ENCODE measurements at places on chromosomes 7 and 10.

DNA sequence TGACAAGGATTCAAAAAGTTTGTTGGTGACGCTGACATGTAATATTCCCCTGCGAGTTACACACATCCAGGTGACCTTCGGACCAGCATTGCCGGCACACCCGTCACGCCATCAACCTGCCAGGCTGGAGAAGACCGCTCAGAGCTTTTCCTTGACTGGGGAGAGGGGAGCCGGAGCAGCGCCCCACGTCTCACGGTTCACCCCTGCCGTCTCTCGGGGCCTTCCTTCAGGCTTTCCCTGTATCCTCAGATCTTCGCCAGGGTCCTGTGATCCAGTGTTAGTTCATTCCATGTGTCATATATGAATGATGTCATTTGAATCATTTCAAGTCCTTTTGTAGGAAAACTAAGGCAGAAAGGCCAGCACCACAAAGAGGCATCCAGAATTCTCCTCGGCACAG is 127.8 kb downstream of the MGMT start:
- no peak for DNase-seq

DNA sequence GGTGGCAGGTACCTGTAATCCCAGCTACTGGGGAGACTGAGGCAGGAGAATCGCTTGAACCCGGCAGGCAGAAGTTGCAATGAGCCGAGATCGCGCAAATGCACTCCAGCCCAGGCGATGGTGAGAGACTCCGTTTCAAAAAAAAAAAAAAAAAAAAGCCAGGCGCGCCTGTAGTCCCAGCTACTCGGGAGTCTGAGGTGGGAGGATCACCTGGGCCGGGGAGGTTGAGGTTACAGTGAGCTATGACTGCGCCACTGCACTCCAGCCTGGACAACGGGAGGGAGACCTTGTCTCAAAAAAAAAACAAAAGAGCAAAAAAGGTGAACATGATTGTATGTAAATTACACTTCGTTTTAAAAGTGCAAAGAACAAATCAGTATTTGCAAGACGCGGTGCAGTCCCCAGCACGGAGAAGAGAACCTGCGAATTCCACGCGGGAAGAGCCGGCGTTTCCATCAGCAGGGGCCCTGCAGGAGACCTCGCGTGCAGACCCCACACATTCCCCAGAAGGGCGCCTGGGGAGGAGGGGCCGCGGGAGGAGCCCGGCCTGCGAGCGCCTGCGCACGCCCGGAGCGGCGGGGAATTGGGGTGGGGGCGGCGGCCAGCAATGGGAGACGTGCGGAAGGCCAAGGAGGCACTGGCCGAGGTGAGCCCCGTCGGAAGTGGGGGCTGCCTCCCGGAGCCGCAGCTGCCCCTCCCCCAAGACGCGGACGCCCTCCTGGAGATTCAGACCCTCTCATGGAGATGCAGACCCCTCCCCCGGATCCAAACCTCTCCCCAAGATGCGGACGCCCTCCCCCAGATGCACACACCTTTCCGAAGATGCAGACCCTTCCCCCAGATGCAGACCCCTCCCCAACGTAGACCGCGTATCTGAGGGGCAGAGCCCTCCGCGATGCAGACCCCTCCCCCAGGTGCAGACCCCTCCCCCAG is 16.7 kb upstream of the SUN1 start:
- no peak for DNase-seq

GRCh38 chr10:5589011-5589660 is 64.4 kb downstream of the CALML3 start:
- no peak for DNase-seq

GRCh38 chr10:117535298-117536071 is 7.1 kb upstream of the EMX2 start:
- DNase-seq = no peak

- peak; percentile 40 for DNase-seq
Measured at GRCh38 chr10:14016011-14016536, 314.6 kb downstream of the FRMD4A start.

- peak; percentile 30 for DNase-seq
Measured at GRCh38 chr7:28808796-28809533, 149.2 kb downstream of the TRIL start.

DNA sequence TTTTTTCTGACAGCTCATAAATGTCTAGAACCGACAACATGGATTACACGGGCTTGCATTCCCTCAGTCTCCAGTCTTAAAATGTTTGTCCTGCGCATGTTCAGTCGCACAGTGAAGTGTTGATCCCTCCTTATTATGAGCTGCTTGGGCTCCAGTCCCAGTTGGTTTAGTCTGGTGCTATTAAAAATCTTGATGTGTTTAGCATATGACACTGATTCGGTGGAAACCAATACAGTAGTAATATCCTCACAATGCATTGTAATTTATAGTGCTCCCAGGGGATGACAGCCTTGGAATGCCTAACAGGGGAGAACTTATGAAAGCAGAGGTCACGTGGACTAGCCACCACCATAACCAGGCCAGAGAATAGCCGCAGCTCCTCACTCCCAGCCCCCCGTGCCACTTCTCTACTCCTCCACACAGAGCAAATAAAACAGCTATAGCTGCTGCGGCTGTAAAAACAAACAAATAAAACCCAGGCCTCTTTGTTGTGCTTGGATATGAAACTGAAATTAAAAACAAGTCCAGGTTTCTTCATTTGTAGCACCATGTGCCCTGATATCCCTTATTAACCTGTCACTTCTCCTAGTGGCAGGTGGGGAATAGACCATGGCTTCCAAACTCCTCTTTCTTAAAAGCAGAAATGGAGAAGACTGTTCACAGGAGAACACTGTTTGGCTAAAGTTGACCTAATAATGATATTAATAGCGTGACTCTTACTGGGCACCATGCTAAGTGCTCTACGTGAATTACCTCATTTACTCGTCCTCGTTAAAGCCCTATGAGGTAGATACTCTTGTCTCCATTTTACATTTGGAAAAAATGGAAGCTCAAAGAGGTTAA is 7.7 kb downstream of the DPCD start:
- DNase-seq = no peak

- DNase-seq = peak; percentile 56
Measured at GRCh38 chr10:15141136-15142054, 27.1 kb downstream of the NMT2 start.

DNA sequence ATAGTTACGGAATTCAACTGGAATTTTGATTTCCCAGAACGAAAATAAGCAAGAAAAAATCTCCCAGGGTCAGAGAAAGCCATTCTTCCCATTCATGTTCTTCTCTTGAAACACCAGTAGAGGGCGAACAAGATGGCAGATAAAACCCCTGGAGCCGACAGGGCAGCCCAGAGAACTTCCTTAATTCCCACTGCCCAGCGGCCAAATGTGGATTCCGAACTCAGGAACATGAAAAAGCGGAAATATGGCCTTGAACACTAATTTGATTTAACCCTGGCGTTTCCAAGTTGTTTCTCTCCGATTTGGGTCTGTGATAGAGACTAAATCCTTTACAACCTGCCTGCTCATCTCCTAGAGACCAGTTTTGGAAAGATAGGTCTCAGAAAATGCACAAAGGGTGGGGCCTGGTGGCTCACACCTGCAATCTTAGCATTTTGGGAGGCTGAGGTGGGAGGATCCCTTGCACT is 100.7 kb upstream of the WAC start:
- peak; percentile 66 for DNase-seq

GRCh38 chr10:63634488-63635065 is 113.4 kb downstream of the REEP3 start:
- DNase-seq = no peak

- no peak for DNase-seq
Measured at GRCh38 chr7:47325337-47325736, 256.6 kb downstream of the TNS3 start.

DNA sequence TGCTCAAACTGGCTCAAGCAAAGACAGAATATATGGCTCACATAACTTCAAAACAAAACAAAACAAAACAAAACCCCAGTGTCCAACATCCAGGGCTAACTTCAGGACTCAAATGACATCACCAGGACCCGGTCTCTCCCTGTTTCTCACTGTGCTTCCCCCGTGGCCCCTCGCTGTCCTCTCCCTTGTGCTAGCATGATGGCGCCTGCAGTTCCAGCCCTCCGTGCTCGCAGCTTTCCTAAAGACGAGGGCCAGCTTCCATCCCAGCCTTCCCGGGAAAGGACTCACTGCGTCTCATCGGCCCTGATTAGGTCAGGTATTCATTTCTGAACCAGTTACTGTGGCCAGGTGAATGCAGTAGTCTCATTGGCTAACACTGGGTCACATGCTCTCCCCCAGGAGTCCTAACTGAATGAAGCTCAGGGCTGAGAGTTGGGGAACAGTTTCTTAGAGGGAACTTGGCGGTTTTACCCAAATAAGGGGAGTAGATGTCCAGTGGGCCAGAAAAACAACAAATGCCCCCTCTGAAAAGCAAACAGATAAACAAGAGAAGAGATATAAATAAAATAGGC is 33.0 kb upstream of the CTBP2 start:
- no peak for DNase-seq

GRCh38 chr10:90577569-90577968 is 280.3 kb downstream of the HTR7 start:
- no peak for DNase-seq

GRCh38 chr10:8102708-8103401 is 48.4 kb downstream of the GATA3 start:
- no peak for DNase-seq

DNA sequence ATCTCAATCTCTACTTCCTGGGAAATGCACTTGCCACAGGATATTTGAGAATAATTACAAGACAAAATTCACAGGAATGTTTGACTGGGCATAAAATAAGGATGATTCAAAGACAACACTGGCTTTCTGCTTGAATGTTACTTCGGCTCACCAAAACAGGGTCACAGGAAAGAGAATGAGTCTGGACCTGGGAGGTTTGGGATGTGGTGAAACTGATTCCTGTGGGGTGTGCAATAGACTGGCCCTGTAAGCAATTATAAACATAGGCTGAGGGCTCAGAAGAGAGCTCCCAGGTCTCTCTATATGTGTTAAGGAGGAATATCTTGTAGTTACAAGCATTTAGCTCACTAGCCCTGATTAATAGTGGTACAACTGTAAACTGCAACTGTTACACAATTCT is 613.9 kb upstream of the CELF2 start:
- no peak for DNase-seq

GRCh38 chr10:60733517-60733822 is 44.8 kb upstream of the CDK1 start:
- no peak for DNase-seq

DNA sequence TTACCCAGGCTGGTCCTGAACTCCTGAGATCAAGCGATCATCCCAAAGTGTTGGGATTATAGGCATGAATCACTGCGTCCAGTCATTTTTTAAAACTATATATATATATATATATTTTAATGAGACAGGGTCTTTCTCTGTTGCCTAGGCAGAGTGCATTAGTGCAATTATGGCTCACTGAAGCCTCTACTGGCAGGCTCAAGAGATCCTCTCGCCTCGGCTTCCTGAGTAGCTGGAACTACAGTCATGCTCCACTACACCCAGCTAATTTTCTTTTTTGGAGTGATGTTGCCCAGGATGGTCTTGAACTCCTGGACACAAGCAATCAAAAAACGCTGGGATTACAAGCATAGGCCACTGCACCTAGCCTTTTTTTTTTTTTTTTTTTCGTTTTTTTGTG is 55.3 kb upstream of the KAT6B start:
- DNase-seq = no peak

- no peak for DNase-seq
Measured at GRCh38 chr10:33302208-33302829, 32.1 kb downstream of the NRP1 start.

DNA sequence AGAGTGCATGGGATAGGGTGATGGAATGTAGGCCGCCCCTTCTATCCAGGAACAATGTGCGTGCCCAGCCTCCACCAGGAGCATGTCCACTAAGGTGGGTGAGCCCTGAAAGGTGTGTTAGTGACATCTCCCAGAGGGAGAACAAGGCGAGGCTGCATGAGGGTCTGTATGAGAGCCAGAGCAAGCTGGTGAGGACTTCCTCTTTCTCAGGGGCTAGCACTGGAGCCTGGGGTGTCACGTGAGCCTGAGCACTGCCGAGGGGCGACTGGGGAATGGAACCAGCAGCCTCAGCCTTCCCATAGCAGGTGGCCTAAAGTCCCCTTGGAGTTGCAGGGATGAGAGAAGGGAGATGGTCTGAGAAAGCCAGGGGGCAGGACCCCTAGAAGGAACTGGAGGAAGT is 156.3 kb upstream of the COBL start:
- DNase-seq = no peak

DNA sequence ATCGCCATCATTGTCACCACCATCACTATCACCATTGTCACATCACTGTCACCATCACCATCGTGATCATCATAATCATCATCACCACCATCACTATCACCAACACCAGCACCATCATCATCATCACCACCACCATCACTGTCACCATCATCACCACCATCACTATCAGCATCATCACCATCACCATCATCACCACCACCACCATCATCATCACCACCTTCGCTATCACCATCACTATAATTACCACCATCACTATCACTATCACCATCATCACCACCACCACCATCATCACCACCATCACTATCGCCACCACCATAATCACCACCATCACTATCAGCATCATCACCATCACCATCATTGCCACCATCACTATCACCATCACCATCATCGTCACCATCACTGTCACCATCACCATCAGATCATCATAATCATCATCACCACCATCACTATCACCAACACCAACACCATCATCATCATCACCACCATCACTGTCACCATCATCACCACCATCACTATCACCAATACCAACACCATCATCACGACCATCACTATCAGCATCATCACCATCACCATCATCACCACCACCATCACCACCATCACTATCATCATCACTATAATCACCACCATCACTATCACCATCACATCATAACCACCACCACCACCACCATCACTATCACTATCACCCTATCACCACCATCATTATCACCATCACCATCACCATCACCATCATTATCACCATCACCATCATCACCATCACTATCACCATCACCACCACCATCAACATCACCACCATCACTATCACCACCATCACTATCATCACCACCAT is 6.0 kb upstream of the GNA12 start:
- no peak for DNase-seq

GRCh38 chr7:30799206-30799975 is 28.2 kb downstream of the MINDY4 start:
- peak; percentile 89 for DNase-seq

DNA sequence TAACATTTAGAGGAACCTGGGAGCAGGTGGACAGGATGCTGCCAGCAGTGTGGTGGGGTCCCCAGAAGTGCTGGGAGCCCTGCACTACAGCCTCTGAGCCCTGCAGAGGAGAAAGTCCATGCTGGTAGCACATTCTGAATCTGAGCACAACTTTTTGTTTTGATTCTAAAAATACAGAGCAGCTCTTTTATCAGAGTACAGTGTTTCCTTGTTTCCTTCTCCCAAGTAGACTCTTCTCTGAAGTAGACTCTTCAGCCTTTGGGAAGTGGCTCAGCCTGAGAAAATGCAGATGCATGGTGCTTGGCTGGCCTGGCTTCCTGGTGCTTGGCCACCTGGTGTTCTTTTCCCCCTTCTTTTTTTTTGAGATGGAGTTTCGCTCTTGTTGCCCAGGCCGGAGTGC is 9.1 kb downstream of the ADCY1 start:
- no peak for DNase-seq

GRCh38 chr7:36348256-36348655 is 41.4 kb upstream of the ANLN start:
- peak; percentile 72 for DNase-seq
